Stimulated activated CD8-positive, alpha-beta memory T cell treated with anti-CD3 and anti-CD28 coated beads, Interleukin-4, amount 100 ng/mL, for 1 hour (primary cell): ENCODE measurements at places on chromosomes 2 and 18.

DNA sequence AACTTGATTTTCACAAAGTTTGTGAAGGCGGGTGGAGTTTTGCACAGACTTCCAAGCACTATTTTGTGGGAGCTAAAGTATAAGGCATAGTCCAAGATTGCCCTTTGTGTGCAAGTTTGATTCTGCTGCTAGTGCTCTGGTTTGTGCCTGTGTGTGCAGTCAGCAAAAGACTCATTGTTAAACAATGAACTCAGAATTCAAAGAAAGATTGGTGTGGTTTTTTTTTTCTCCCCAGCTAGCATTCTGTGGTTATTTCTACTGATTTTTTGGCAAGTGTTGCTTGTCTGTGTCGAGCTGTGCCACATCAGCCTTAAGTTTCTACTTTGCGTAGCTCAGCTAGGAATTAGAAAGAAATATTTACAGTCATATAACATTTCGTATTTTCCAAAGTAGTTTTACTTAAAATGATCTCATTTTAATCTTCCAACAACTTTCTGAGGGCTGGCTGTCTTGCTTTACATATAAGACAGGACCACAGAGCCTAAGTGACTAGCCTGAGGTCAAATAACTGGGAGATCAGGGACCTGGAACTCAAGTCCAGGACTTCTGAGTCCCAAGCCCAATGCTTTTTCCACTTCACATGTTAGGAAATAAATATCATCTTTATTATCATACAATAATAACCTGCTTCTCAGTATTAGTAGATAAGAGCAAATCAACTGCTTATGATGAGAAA is 69.8 kb downstream of the BABAM2 start:
- DNase-seq: no peak

- DNase-seq: no peak
These were observed 134.1 kb upstream of the SERPINE2 start for GRCh38 chr2:224173210-224173609.

GRCh38 chr2:219106251-219106650 is 45.5 kb upstream of the IHH start:
- DNase-seq: no peak

- DNase-seq: no peak
These were observed 572 bp downstream of the INPP4A start for GRCh38 chr2:98445177-98445682.

DNA sequence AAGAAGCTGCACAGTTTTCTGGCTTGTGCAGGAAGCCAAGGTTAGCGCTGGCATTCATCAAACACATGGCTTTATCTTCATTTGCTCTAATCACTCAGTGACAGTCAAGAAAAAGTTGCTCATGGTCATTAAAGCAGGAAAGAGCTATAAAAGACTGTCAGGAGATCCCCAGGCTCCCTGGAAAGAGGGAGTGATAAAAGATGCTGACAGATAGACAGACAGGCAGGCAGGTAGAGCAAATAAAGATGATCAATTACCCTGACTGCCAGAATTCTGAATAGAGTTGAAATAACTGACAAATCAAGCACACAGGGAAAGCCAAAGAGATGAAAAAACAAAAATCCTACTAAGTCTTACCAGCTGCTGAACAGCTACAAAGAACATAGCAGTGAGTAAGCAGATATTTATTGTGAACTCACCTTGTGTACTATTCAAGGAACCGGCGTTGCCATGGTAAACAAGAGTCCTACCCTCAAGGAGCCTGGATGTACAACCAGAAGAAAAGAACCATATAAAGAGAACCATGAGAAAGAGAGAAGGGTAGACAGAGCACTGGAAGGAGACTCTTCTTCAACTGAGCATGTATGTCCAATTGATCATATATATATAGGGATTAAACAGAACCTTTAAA is 68.0 kb downstream of the RNF152 start:
- DNase-seq: no peak

GRCh38 chr2:239168575-239168974 is 232.2 kb downstream of the HDAC4 start:
- no peak for DNase-seq

GRCh38 chr2:17858064-17858463 is 20.4 kb upstream of the KCNS3 start:
- DNase-seq: no peak
